Tibial artery (tissue), 4 donors: ENCODE measurements at places on chromosomes 5 and 9.

GRCh38 chr5:160545832-160546231, 124.2 kb downstream of the PTTG1 start:
- no peak for DNase-seq

- no peak for DNase-seq
Observed at GRCh38 chr5:103706939-103707682, 144.5 kb upstream of the NUDT12 start.

- DNase-seq: no peak
Observed at GRCh38 chr9:96514800-96515158, 64.8 kb downstream of the HABP4 start.

GRCh38 chr5:10600626-10601245, 36.9 kb downstream of the ANKRD33B start:
- no peak for DNase-seq

DNA sequence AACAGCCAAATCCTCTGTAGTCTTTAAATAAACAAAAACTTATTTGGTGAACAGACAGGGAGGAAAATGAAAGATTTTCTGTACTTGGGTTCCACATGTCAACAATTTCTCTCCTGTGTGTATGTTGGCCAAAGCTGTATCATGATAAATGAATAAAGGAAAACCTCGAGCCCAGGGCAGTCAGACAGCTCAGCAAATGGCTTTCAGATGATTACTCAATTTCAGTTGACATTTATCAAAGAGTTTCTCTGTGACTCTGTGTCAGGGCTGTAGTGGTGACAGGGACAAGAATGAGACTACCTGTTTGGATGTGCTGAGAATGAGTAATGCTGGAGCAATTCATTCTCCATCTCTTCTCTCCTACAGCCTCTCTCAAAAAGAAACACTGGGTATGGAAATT, 45.7 kb upstream of the PTGS1 start:
- no peak for DNase-seq

GRCh38 chr9:122144836-122145591, 14.6 kb downstream of the NDUFA8 start:
- DNase-seq: no peak

- no peak for DNase-seq
Observed at GRCh38 chr9:76166526-76166925, 227.7 kb downstream of the RFK start.

DNA sequence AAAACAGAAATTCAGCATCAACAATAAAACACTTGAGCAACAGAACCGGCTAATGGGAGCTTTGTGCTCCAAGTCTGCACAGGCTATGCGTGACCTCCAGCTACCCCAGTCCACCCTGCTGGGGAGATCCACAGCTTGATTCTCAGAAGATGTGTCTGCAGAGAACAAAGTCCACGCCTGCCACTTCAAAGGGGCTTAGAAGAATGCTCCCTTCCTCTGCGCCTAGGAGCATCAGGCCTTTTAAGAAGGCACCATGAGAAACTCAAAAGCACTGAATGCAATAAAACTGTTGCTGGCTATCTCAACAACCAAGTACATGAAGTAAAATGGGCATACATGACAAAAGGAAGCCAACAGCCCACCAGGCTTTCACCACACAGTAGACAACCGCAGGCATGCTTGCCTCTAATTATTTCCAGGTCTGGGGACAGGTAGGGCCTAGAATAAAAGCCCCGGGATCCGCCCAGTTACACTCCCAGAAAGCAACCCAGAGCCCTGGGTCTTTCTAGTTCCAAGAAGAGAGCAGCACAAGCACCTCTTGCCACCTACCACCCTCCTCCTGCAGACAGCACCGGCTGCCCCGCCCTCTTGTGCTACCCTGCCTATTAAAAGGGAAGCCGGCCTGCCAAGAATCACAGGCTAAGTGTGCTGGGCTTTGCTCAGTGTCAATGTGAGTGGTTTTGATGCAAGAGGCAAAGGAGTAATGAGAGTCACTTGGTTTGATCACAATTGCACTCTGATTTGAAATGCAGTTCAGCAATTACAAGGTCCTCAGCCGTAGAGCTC, 123.2 kb downstream of the SPOCK1 start:
- DNase-seq: no peak

DNA sequence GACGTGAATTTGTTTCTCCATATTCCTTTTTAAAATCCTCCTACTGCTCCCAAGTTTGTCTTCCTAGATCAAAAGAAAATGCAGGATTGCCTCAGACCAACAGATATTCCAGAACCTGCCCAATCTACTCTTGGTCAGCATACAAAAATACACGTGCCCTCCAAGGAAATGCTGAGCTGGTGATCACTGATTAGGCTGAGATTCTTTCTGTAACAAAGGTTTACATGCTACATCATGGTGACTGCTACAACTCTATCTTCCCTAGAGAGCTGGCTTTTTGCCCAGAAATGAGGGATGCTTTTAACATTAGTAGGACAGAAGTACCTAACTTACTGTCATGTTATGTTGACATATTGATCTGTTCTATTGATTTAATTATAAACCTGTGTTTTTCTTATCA, 35.5 kb downstream of the OR2Y1 start:
- no peak for DNase-seq

DNA sequence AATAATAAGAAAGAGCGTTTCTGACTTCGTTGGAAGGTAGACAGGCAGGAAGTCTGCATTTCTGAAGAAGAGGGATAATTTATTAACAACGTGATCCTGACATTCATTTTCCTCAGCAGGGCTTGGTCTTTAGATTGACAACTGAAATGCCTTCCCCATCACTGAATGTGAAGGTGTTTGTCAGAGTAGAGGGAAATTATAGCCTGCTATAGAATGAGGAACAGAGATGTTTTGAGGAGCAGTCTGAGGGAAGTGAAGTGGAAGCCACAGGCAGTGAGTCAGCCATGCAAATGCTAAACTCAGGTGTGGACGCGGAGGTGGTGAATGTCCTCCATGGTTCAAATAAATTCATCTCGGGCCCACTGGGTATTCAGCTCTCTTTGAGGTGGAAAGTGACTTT, 30.5 kb downstream of the C7 start:
- DNase-seq: no peak

DNA sequence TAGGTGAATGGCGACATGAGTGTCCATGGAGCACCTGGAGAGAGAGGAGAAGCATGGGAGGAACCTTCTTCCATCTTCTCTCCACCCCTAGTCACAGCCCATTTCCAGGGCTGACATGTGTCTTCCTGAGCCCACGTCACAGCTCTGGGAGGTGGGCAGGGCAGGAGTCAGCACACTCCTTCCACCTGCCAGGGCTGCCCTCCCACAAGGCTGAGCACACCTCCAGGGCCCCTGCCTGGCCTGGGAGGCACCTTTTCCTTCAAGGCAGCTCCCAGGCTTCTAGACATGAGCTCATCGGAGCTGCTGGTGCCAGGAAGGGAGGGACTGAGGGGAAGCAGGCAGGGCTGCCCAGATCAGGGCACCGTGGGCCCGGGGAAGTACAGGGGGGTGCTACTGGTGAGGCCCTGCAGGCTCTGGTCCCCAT, 13.6 kb upstream of the SYNPO start:
- peak; percentile 90 for DNase-seq

GRCh38 chr5:59661311-59661710, 232.2 kb downstream of the PDE4D start:
- no peak for DNase-seq

DNA sequence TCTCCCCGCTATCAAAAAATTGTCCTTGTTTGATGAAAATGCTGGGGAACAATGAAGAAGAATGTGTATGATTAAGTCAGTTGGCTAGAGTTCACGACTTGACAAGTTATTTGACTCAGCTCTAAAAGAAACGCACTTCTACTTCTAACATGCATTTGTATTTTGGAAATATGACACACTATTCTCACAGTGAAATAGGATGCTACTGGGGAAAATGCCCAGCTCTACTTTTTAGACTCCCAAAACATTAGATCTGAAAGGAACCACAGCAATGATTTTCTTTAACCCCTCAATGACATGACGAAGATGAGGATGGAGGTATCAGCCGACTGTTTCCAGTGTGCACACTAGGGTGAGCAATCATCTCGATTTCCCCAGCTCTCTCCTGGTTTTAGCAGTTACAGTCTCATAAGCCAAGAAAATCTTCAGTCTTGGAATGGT, 83.6 kb upstream of the PCSK1 start:
- no peak for DNase-seq

DNA sequence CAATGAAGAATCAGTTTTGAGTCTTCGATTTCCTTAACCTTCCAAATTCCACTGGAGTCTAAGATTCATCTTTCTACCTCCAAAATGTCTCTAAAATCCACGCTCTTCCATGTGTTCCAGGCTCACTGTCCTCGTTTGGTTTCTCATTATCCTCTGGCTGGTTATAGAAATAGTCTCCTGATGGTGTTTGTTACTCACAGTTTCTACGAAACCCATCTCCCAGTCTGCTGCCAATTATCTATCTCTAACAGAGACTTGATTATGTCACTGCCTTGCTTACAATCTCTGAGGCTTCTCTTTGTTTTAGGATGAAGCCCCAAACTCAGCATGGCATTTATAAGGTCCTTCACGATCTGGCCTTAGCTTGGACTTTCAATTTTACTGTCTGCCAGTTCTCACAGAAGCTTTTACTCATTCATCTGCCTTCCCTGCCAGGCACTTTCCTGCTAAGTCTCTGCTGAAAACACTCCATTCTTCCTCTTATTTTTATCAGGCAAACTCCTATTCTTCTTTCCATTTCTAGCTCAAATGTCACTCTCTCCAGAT, 339.6 kb upstream of the SGCD start:
- no peak for DNase-seq

DNA sequence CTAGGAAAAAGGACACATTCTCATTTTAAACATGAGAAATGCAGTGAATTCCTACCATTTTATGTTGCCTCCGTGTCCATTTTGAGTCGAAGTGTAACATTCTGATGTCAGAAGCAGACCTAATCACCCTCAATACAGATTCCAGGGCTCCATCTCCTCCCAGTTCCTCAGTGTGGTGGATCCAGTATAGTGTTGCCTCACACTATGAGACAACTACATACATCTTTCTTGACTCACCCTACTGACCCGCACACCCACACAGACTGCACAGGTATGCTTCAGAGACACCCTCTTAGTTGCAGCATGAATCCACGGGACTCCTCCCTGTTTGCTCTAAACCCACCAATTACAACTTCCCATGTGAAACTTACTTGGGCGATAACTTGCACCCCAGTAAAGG, 564.9 kb downstream of the SEMA5A start:
- no peak for DNase-seq

- DNase-seq: no peak
Observed at GRCh38 chr5:109823597-109823996, 133.9 kb downstream of the MAN2A1 start.

GRCh38 chr9:134566936-134567335, 74.7 kb upstream of the COL5A1 start:
- DNase-seq: no peak

DNA sequence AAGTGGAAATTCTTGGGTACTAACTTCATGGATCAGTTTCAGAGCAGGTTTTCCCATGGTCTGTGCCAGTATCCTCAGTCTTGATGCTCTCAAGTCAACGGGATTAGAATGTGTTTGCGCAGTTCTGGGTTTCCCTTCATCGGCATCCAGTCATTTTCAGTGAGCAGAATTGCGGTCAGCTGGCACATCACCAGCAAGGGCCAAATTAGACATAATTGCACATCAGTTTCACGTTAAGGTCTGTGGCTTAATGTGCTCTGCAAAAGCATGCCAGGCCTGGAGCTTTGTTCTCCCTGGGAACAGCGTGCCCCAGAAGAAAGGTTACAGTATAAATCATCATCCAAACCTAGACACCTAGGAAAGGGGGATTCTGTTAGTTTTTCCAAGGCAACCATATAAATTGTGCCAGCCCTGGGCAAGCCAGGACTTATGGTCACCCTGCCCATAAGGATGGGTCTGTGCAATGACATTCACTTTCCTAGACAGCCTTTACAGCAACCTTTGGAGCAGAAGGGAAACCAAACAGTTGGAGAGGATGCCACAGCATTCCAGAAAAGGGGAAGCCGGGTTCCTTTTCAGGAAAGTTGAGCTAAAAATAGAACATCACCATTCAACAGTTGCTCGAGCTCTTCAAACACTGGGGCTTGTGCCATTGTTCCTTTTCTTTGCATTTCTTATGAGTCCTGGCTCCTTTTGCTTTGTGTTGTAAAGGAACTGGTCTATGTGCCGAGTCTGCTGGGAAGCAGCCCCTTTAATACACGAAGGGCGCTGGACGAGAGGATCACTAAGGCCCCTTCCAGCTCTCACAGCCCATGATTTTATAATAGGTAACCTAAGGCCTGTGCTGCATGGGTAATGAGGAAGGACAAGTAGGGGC, 23.1 kb downstream of the IQGAP2 start:
- no peak for DNase-seq

DNA sequence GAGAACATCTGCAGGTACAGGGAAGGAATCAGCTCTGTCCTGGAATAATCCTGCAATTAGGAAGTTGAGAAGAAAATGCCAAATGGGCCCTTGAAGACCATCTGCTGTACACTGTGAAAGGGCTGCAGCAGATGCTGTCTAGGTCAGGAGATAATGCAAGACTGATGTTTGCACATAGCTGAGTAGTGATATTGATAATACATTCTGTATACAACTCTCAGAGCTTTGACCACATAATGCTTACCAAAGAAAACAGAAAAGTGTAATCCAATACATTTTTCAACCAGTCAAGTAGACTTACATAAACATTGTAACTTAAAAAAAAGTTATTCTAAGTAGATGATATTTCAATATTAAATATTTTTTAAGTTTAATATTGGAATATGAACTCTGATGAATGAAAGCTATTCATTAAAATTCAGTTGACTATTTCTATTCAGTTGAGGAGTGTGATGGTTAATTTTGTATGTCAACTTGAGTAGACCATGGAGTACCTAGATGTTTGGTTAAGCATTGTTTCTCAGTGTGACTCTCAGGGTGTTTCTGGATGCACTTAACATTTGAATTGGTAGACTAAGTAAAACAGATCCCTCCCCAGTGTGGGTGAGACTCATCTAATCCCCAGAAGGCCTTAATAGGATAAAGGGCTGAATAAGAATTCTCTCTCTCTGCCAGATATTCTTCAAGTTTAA, 380.1 kb upstream of the PRR16 start:
- no peak for DNase-seq

GRCh38 chr5:135047347-135047695, 13.3 kb upstream of the PITX1 start:
- no peak for DNase-seq

DNA sequence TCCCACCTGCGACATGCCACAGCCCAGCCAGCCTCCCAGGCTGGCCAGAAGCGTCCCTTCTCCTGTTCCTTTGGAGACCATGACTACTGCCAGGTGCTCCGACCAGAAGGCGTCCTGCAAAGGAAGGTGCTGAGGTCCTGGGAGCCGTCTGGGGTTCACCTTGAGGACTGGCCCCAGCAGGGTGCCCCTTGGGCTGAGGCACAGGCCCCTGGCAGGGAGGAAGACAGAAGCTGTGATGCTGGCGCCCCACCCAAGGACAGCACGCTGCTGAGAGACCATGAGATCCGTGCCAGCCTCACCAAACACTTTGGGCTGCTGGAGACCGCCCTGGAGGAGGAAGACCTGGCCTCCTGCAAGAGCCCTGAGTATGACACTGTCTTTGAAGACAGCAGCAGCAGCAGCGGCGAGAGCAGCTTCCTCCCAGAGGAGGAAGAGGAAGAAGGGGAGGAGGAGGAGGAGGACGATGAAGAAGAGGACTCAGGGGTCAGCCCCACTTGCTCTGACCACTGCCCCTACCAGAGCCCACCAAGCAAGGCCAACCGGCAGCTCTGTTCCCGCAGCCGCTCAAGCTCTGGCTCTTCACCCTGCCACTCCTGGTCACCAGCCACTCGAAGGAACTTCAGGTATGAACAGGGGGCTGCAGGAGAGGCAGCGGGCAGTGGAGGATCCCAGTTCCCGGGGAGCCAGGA, 106.5 kb downstream of the PPARGC1B start:
- DNase-seq: no peak

- DNase-seq: no peak
Observed at GRCh38 chr5:56278335-56278753, 45.2 kb upstream of the ANKRD55 start.
